H9 (cell line): ENCODE measurements at places on chromosomes 12 and 14.

DNA sequence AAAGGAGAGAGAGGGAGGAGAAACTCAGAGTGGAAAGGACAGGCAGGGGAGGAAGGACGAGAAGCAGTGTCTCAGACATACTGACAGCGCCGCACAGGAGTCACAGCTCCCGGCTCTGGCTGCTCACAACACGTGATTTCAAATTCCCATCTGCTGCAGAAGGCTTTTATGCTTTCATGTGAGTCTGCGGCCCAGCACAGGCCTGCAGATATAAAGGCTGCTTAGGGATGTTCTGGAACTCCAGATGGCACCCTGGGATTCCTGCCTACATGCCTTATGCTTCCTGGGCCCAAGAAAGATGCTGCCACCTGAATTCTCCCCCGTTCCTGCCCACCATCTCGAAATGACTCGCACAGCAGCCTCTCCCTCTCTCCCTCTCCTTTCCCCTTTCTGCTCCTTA lies 89.6 kb downstream of the NUAK1 start:
- H3K27ac ChIP-seq: no peak overlapping the region
- no peak for DNase-seq
- H3K36me3 ChIP-seq: no peaks in the 10 kb centered on the region
- no peaks in the 10 kb centered on the region for H3K27me3 ChIP-seq
- H3K4me1 ChIP-seq: no peaks in the 10 kb centered on the region
- no peak overlapping the region for H3K4me3 ChIP-seq

- peaks cover 16% of the 10 kb centered on the region for H3K36me3 ChIP-seq
- no peak overlapping the region for H3K4me3 ChIP-seq
- H3K4me1 ChIP-seq: peaks cover 11% of the 10 kb centered on the region
These were observed 4.4 kb upstream of the CEBPE start for GRCh38 chr14:23123419-23123818.

DNA sequence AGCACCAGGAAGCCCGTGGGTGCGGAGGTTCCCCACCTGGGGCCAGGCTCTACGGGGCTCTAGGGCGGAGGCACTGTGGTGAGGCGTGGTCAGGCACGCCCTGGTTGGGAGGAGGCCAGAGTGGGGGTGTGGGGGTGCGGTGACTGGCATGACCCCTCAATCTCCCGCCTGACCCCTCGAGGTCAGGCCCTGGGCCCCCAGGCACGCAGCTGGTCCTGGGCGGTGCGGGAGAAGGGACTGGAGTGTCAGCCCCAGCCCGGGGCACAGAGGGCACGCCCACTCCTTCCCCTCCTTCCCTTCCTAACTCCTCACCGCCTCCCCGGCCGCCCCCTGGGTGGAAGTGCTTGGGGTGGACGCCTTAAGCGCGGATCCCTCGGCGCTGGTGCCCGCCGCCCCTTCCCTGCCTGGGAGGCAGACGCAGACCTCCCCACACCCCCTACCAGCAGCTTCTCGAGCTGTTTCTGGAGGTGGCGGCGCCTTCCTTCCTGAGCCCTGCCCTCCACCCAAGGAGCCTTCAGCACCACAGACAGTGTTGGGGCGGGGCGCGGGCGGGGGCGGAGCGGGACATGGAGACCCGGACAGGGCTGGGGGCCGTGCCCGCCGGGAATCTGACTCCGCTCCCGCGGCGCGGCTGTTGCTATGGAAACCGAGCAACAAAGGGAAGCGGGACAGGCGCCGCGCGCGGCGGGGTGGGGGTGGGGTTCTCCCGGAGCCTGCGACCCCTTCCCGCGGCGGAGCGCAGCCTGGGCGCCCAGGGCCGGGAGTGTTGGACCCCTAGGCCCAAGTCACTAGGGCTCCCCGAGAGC lies 741 bp upstream of the CRIP2 start:
- H3K36me3 ChIP-seq: no peaks in the 10 kb centered on the region
- no peaks in the 10 kb centered on the region; the same call in 1 of the 2 replicates for H3K4me1 ChIP-seq
- H3K4me3 ChIP-seq: peak overlapping the region; percentile 72
- peak; percentile 97 for DNase-seq

DNA sequence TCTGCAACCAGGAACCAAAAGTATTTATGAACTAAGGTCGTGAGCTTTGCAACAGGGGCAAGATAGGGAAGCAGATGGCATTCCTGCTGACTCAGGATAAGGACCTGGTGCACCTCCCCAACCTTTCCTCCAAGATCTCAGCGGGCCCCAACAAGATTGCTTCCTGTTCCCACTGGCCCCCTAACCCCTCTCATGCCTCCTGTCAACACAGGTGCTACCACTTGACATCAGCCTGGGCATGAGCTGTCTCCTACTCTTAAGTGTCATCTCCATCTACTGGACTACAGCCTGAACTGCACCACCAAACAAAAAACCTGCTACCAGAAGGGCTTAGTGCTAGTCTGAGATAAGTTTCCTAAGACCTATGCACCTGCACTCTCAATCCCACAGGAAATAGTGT lies 32.7 kb downstream of the MED6 start:
- H3K36me3 ChIP-seq: peaks cover 40% of the 10 kb centered on the region
- peak; percentile 68 for DNase-seq
- no peaks in the 10 kb centered on the region for H3K4me1 ChIP-seq
- no peaks in the 10 kb centered on the region for H3K27me3 ChIP-seq
- no peak overlapping the region for H3K27ac ChIP-seq

DNA sequence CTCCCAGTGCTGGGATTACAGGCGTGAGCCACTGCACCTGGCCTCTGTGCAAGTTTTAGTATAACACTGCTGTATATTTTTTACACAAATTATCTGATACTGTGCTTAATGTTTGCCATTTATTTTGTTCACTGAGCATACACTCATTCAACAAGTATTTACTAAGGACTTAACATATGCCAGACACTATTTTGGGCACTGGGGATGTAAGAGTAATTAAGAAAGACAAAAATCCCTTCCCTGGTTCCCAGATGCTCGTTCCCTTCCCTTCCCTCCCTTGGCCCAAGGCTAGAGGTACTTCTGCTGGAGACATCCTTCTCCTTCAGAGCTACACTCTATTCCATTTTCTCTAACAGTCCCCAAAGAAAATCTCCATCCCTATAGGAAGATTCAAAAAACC lies 12.5 kb downstream of the CIT start:
- peaks cover 76% of the 10 kb centered on the region for H3K36me3 ChIP-seq
- no peaks in the 10 kb centered on the region for H3K4me1 ChIP-seq
- no peak for DNase-seq
- no peak overlapping the region for H3K27ac ChIP-seq
- no peak overlapping the region for H3K4me3 ChIP-seq
- no peaks in the 10 kb centered on the region for H3K27me3 ChIP-seq

DNA sequence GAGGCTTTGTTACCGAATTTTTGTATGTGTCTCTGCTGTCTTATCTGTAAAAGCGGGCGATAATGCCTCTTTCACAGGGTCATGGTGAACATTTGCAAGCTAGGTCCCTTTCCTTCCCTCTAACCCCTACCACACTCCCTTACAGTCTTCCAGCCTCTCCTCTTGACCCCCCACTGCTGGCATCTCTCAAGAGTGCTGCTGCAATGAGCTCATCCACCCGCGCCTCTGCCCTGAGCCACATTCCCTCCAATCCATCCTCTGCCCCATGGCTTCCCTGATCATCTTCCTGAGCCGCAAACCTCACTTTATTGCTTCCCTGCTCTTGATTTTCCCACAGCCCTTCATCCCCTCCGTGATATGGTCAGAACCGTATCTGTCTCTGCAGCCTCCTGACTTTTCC lies 343.6 kb downstream of the BCL11B start:
- no peaks in the 10 kb centered on the region for H3K36me3 ChIP-seq
- H3K27me3 ChIP-seq: no peaks in the 10 kb centered on the region
- H3K27ac ChIP-seq: no peak overlapping the region
- no peak overlapping the region for H3K4me3 ChIP-seq
- DNase-seq: no peak
- H3K4me1 ChIP-seq: no peaks in the 10 kb centered on the region

- peak; percentile 92 for DNase-seq
- H3K4me3 ChIP-seq: peak overlapping the region; percentile 68
- H3K27ac ChIP-seq: peak overlapping the region; percentile 70
- H3K27me3 ChIP-seq: no peaks in the 10 kb centered on the region
These were observed 8.7 kb downstream of the PHB2 start for GRCh38 chr12:6961695-6962284.

- H3K4me3 ChIP-seq: no peak overlapping the region
- H3K4me1 ChIP-seq: no peaks in the 10 kb centered on the region
- no peak for DNase-seq
- no peaks in the 10 kb centered on the region for H3K36me3 ChIP-seq
These were observed 64.6 kb upstream of the LTA4H start for GRCh38 chr12:96099986-96100385.

DNA sequence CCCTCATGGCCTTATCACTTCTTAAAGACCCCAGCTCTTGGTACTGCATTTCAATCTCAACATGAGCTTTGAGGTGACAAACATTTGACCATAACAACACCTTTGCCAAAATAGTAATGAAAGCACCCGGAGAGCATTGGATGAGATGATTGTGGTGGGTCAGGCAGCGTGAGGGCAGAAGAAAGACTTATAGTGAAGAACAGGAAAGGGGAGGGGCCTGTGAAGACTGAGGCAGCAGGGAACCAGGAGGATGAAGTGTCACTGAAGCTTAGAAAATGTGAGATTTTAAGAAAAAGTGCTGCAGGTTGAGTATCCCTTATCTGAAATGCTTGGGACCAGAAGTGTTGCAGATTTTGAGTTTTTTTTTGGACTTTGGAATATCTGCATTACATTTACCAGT lies 86.3 kb downstream of the EMP1 start:
- no peak for DNase-seq
- H3K27me3 ChIP-seq: no peaks in the 10 kb centered on the region
- no peaks in the 10 kb centered on the region for H3K36me3 ChIP-seq
- no peaks in the 10 kb centered on the region for H3K4me1 ChIP-seq
- H3K4me3 ChIP-seq: no peak overlapping the region
- no peak overlapping the region for H3K27ac ChIP-seq

DNA sequence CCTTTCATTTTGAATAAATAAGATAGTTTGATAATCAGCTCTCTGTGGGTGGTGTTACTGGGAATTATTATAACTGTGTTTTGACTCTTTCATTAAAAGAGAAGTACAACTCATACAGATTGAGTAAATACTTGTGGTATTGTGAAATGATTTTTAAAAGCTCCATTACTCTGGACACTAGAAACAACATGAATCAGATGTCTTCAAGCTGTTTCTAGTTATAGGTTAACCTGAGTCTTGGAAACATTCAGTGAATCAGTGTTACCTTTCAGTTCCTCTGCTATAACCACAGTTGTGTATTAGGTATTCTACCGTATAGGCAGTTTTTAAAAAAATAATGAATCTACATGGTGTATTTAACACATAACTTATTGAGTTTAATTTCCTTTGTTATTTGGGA lies 128.4 kb upstream of the SSTR1 start:
- H3K4me3 ChIP-seq: no peak overlapping the region
- DNase-seq: no peak
- H3K36me3 ChIP-seq: peaks cover 3% of the 10 kb centered on the region; the same call in 1 of the 3 replicates
- H3K27me3 ChIP-seq: no peaks in the 10 kb centered on the region

DNA sequence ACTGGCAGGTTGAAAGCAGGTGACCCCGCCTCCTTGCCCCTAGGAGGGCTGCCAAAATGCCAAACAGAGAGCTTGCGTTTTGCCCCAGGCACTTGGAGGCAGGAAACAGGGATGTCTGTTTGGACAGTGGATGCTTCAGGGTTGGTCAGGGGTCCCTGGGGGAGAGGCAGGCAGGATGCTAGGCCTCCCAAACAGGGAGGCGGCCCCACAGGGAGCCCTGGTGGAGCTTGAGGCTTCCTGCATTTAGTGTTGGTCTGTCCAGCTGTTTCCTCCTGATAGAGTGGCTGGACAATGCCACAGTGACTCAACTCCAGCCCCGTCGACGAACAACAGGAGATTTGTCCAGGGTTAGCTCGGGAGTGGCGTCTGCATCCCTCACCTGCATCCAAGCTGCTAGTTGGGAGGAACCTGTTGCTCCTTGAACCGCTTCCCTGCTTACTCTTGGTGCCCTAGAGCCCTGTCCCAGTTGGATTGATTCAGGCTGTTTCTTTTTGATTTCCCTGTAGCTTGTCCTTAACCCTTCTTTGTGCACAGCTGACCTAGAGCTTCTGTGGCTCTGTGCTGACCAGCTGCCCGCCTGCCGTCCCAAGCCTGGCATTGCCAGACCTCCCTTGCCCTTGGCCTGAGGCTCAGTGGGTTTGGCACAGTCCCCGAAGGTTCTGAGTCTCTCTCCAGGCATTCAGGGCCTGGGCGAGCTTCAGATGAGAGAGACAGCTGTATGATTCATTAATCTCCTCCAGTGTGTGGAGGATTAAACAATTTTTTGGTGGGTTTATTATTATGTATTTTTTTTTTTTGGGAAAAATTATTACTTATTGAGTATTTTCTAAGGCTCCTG lies 45.9 kb downstream of the TSPAN9 start:
- DNase-seq: peak; percentile 54
- H3K36me3 ChIP-seq: no peaks in the 10 kb centered on the region; the same call in 1 of the 2 replicates
- H3K4me1 ChIP-seq: no peaks in the 10 kb centered on the region
- no peak overlapping the region for H3K4me3 ChIP-seq
- H3K27me3 ChIP-seq: no peaks in the 10 kb centered on the region

GRCh38 chr12:62230652-62231051 lies 29.6 kb upstream of the USP15 start:
- no peak overlapping the region for H3K27ac ChIP-seq
- DNase-seq: no peak
- H3K4me3 ChIP-seq: no peak overlapping the region
- H3K27me3 ChIP-seq: no peaks in the 10 kb centered on the region
- no peaks in the 10 kb centered on the region for H3K4me1 ChIP-seq
- H3K36me3 ChIP-seq: no peaks in the 10 kb centered on the region

GRCh38 chr14:97824218-97824617 lies 1027.0 kb downstream of the VRK1 start:
- H3K27me3 ChIP-seq: no peaks in the 10 kb centered on the region
- no peak overlapping the region for H3K4me3 ChIP-seq
- H3K36me3 ChIP-seq: peaks cover 8% of the 10 kb centered on the region

DNA sequence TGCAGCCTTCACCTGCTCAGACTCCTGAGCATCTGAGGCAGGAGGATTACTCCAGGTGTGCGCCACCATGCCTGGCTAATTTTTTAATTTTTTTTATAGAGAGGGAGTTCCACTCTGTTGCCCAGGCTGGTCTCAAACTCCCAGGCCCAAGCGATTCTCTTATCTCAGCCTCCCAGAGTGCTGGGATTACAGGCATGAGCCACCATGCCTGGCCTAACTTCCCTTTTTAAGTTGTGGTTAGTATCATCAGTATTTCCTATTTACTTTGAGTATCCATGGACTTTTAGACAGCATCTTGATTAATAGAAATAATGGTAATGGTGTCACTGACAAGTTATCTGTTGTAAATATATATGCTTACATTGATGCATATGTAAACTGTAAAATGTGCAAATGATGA lies 116.9 kb downstream of the FGD4 start:
- peaks cover 2% of the 10 kb centered on the region; the same call in 1 of the 2 replicates for H3K4me1 ChIP-seq
- no peaks in the 10 kb centered on the region for H3K27me3 ChIP-seq
- no peaks in the 10 kb centered on the region; the same call in 2 of the 3 replicates for H3K36me3 ChIP-seq

DNA sequence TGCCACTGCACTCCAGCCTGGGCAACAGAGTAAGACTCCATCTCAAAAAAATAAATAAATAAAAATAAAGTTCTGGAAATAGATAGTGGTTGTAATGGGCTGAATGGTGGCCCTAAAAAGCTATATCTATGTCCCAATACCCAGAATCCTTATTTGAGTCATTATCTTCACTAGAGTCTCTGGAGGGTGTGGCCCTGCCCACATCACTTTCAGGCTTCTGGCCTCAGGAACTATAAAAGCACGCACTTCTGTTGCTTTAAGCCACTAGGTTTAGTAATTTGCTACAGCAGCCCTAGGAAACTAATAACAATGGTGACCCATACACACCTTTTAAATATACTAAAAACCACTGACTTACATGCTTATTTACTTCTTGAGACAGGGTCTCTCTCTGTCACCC lies 49.9 kb downstream of the MAP3K9 start:
- no peak overlapping the region for H3K4me3 ChIP-seq
- DNase-seq: no peak
- H3K27me3 ChIP-seq: no peaks in the 10 kb centered on the region
- peaks cover 40% of the 10 kb centered on the region for H3K36me3 ChIP-seq
- H3K4me1 ChIP-seq: no peaks in the 10 kb centered on the region
